Hair follicular keratinocyte (primary cell): ENCODE measurements at places on chromosomes 7 and 10. TPM values are rescaled to one million over a fixed set of nuclear protein-coding genes. Genes with fewer than 3 reads are reported as not detected.

GDF2 gene
- total RNA-seq, result not detected in 2 replicates

FFAR4 gene
- not detected in 2 replicates for total RNA-seq

IL2RA gene
- total RNA-seq, result not detected in 2 replicates

ADCYAP1R1 gene
- total RNA-seq, result not detected in 2 replicates

PKD2L1 gene
- total RNA-seq, result not detected in 2 replicates

FBXL13 gene
- 0.08 and 0.11 TPM in 2 replicates for total RNA-seq

PTPRZ1 gene
- total RNA-seq, result 33.2 and 50.7 TPM in 2 replicates

CCT6A gene
- 150 and 262 TPM in 2 replicates for total RNA-seq

RNF32 gene
- total RNA-seq, result 0.30 and 0.94 TPM in 2 replicates

SPACDR gene
- not detected in 2 replicates for total RNA-seq

PPP1R3C gene
- total RNA-seq, result 7.0 and 7.1 TPM in 2 replicates

TYW1B gene
- total RNA-seq, result 1.6 and 3.0 TPM in 2 replicates

KEL gene
- not detected in 2 replicates for total RNA-seq

ACHE gene
- 0.31 TPM in 1 of 2 replicates, not detected in the other for total RNA-seq

GIMAP4 gene
- total RNA-seq, result not detected in 2 replicates

TMEM209 gene
- 14.4 and 15.1 TPM in 2 replicates for total RNA-seq

SPDYE11 gene
- total RNA-seq, result not detected in 2 replicates

NCOA4 gene
- total RNA-seq, result 86.1 and 99.2 TPM in 2 replicates

ENO4 gene
- not detected in 2 replicates for total RNA-seq

FKBP9 gene
- 153 and 238 TPM in 2 replicates for total RNA-seq

PLAC9 gene
- total RNA-seq, result not detected in 2 replicates

STAG3 gene
- 0.04 TPM in 1 of 2 replicates, not detected in the other for total RNA-seq

MLXIPL gene
- 0.04 TPM in 1 of 2 replicates, not detected in the other for total RNA-seq

CALHM3 gene
- not detected in 2 replicates for total RNA-seq

CUBN gene
- total RNA-seq, result under 0.01 TPM in 2 replicates

COL13A1 gene
- 3.5 and 3.7 TPM in 2 replicates for total RNA-seq

H2BK1 gene
- total RNA-seq, result not detected in 2 replicates

HGF gene
- 0.04 TPM in 1 of 2 replicates, not detected in the other for total RNA-seq

ZNF716 gene
- not detected in 2 replicates for total RNA-seq

TMEM196 gene
- not detected in 2 replicates for total RNA-seq

C10orf90 gene
- total RNA-seq, result 0.04 TPM in 1 of 2 replicates, not detected in the other

CDK5 gene
- 10.3 and 12.2 TPM in 2 replicates for total RNA-seq

MAP3K8 gene
- 1.2 and 1.8 TPM in 2 replicates for total RNA-seq

PLA2G12B gene
- not detected in 2 replicates for total RNA-seq

SFRP4 gene
- total RNA-seq, result not detected in 2 replicates

MNX1 gene
- total RNA-seq, result 0.16 TPM in 1 of 2 replicates, not detected in the other

LIPN gene
- not detected in 2 replicates for total RNA-seq

EDRF1 gene
- 8.9 and 12.1 TPM in 2 replicates for total RNA-seq

MACROH2A2 gene
- 24.5 and 25.6 TPM in 2 replicates for total RNA-seq

OGDHL gene
- total RNA-seq, result 0.84 and 1.2 TPM in 2 replicates

TMEM236 gene
- total RNA-seq, result 0.04 and 0.08 TPM in 2 replicates

NPFFR1 gene
- not detected in 2 replicates for total RNA-seq
